Activated CD4-positive, alpha-beta T cell treated with anti-CD3 and anti-CD28 coated beads for 48 hours (primary cell): ENCODE measurements at places on chromosomes 16 and 17.

DNA sequence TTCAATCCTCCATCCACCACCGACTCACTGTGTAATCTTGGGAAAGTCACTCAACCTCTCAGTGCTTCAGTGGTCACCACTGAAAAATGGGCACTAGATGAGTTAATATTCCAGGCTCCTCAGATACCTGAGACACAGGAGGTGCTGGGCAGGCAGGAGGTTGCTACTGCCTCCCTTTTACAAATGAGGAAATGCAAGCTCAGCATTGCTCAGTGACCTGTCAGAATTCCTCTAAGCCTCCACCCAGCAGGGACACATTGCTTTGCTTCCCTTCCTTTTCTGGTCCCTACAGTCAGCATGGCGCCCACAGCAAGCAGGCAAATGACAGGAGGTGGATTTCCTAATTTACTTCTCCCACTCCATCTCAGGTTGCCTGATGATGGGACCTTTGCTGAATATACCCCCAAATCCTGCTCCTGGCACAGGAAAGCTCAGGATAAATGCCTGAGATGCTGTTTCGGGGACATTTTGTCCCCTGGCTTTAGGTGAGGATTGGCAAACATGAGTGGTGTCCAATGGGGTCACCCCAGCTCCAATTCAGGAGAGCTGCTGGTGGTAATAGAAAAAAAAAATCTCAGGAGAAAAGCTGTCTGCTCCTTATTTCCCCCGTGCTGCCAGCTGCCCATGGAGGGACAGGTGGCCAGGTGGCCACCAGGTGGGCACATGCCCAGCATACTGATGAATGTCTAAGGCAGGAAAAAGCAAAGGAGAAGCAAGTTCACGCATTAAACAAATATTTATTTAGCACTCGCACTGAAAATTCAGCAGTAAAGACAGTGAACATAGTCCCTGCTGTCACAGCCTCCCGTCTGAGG, 5.0 kb upstream of the KRT13 start:
- no peak for DNase-seq

DNA sequence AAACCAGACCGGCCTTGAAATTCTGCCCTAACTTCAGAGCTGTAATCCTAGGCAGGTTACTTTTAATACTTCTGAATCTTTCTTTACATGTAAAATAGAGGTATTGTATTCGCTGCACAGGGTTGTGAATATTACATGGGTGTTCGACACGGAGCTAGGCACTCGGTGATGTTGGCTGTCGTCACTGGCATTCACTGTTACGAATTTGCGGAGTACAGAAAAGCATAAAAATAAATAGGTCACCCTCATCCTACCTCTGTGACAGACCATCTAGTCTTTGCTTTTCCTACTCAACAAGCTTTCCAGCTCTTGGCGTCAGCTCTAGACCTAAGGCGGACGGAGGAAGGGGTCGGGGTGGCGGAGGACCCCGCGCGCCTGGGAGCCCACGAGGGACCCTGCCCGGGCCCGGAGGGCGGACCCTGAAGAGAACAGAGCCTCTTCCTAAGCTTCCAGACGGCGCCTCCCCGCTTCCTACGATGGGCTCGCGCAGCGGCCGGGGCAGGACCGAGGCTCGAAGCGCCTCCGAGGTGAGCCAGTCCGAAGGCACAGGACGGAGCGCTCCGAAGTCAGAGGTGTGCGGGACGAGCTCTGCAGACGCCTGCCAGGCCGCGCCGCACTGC, 879 bp upstream of the SPG7 start:
- DNase-seq = no peak

DNA sequence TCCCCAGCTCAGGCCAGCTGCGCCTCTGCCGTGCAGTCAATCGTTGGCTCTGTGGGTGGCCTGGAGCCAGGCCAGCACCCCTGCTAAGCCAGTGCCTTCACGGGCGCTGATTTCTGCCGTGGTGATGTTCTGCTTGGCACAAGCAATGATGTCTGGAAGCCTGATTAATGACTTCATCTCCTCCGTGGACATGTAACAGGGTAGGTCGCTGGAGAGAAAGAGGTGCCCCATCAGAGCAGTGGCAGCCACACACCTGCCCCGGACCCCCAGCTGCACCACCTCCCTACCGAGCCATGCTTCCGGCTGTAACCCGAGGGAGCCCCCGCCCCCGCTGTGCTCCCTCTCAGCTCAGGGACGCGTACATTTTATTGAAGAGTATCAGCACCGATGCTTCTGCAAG, 1.9 kb downstream of the ARL16 start:
- DNase-seq = no peak

- peak; percentile 27 for DNase-seq
Measured at GRCh38 chr17:81683208-81683583, 401 bp downstream of the ARL16 start.

DNA sequence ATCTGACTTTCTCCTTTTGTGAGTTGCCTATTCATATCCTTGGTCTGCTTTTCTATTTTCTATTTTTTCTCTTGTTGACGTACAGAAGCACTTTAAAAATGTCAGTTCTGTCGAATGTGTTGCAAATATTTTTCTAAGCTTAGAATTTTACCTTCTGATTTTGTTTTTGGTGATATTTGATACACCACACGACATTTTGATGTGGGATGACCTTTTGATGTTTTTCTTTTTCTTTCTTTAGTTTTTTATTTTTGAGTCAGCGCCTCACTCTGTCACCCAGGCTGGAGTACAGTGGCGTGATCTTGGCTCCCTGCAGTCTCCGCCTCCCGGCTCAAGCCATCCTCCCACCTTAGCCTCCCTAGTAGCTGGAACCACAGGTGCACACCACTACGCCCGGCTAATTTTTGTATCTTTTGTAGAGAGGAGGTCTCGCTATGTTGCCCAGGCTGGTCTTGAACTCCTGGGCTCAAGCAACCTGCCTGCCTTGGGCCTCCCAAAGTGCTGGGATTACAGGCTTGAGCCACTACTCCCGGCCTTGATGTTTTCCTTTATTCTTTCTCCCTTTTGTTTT, 39.6 kb downstream of the WSB1 start:
- peak; percentile 50 for DNase-seq

GRCh38 chr16:48560692-48561091, 49.3 kb downstream of the N4BP1 start:
- no peak for DNase-seq

DNA sequence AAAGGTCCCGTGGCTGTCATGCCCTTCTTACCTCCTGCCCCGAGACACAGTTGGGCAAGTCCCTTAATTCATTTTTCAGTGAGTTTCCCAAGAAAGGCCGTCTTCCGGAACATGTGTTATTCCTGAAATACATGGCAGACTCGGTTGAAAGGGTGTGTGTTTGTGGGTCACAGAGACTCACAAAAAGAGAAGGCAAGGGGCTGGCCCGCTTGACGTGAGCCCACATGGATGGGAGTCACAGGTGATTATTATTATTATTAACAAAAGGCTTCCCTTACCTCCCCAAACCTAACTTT, 34.1 kb upstream of the CCR7 start:
- no peak for DNase-seq

DNA sequence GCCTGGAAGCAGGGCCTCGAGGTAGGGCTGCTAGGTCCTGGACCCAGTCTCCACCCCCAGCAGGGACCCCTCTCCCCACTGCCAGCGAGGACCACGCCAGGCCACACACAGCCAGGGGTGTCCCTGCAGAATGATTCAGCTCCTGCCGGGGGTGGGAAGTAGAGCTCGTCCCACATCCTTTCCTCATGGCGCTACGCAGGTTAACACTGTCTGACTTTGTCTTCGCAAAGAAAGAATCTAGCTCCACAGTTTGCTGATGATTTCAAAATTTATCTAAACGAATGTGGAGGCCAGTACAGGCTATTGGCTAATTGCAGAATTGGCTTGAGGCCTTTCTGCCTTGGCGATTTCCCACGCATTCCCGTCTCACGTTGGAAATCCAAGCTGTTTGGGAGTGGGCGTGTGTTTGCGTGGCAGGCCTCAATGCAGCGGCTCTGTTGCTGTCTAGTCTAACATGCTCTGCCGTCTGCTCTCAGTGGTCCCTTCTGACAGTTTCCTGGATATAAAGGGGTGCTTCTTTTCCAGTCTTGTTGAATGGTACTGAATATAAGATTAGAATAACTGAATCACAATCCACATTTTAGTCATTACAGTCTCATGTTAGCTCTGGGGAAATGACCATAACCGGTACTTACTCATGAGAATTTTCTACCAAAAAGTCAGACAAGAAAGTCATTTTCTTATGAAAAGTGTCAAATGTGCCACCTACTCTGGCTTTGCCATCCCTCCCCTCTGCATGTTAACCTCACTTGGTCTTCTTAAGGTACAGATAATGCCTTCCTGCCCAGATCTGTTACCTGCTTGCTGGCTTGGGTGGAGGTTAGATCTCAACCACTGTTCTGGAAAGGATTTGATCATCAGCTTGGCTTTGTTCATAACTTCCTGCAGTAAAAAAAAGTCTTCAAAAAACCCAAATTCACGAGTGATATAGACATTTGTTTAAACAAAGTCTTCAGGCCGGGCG, 252.4 kb downstream of the NTN1 start:
- DNase-seq = peak; percentile 64

DNA sequence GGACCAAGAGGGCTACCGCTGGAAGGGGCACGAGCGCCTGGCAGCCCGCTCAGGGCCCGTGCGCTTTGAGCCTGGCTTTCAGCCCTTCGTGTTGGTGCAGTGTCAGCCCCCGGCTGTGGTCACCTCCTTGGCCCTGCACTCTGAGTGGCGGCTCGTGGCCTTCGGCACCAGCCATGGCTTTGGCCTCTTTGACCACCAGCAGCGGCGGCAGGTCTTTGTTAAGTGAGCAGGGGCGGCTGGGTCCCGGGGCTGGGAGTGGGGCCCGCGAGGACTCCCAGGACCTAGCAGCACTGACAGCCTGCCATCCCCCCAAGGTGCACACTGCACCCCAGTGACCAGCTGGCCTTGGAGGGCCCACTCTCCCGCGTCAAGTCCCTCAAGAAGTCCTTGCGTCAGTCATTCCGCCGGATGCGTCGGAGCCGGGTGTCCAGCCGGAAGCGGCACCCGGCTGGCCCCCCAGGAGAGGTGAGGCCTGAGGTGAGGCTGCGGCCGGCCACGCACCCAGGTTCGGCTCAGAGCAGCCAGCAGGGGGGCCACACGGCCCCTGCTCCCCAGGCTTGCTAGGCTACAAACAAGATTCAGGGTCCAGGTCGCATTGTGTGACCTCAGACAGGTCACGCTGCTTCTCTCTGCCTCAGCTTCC, 17.4 kb upstream of the MYO15B start:
- DNase-seq = no peak

DNA sequence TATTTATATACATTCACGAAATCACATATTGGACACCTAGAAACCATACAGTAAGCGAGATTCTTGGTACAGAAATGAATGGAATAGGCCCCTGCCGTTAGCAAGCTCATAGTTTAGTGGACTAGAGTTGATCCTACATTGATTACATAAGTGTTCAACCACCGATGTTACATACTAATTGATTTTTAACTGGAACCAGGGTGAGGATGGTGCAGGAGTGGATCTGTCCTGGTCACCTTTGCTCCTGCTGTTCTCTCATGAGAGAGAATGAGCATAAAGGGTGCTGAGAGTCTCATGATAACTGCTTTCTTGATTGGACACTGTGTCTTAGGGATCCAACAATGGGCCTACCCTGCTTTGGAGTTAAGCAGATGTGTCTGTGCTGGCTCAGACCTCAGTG, 13.9 kb downstream of the MAP2K4 start:
- DNase-seq = no peak

DNA sequence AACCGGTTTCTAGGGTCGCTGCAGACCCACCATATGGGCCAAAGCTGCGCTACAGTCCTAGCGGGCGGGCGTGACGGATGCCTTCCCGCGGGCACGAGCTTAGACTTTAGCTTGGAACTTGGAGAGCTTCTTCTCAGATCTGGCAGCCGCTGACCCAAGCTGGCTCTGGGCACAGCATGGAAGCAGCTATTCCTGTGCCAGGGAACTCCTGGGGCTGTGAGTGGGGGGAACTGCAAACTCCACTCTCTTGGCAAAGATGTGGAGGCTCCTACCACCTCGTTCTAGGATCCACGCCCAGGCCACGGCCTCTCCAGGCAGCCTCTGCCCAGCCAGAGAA, 8.8 kb downstream of the FAAP100 start:
- DNase-seq = no peak

GRCh38 chr16:74944466-74944865, 40.5 kb downstream of the WDR59 start:
- DNase-seq = no peak

- no peak for DNase-seq
Measured at GRCh38 chr16:72815348-72816318, 232.3 kb downstream of the ZFHX3 start.

GRCh38 chr17:81514739-81515529, 2.3 kb upstream of the ACTG1 start:
- peak; percentile 80 for DNase-seq

- DNase-seq = no peak
Measured at GRCh38 chr17:78940258-78940657, 15.1 kb upstream of the TIMP2 start.

DNA sequence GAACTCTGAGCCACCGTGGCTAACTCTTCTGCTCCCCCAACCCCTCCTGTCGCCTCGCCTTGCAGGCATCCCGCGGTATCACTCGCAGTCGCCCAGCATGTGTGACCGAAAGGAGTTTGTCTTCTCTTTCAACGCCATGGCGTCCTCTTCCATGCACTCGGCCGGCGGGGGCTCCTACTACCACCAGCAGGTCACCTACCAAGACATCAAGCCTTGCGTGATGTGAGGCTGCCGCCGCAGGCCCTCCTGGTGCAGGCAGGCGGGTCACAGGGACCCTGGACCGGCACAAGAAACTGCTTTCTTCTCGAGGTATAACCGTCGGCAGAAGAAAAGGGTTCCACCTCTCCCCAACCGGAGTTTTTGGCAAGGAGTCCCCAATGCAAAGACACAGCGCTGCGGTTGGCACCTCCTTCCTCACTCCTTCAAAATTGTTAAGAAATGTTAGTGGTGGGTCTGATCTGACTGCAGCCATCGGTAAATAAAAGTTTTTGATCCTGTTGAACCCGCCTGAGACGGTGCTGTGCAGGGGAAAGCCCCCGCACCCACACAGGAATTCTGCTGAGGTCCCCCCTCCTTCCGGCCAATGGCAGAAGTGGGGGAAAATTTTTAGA, 2.6 kb downstream of the FOXF1 start:
- no peak for DNase-seq

DNA sequence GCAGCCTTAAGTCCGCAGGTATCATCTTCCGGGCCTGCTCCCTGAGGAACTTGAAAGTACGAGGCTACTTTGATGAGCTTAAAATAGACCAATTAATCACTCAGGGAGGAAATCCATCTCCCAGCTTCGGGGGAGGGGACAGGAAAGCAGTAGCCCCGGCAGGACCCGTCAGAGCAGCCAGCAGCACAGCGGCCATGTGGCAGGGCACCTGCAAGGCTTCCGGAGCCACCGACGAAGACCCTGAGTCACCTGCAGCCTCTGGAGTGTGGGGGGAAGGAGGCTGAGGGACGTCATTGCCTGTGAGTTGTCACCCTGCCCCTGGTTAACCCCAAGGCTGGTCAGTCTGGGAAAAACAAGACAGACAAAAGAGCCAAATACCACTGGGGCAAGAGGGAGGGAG, 4.4 kb upstream of the CYB561 start:
- no peak for DNase-seq

GRCh38 chr16:84357191-84357651, 11.1 kb upstream of the ATP2C2 start:
- DNase-seq = peak; percentile 54
